ENCODE measurements at places on chromosomes 6 and 20.

- peak; percentile 12 for DNase-seq
Observed at GRCh38 chr20:25021336-25021735, 28.8 kb upstream of the APMAP start.

- no peak for DNase-seq
Observed at GRCh38 chr20:40536808-40537207, 152.2 kb downstream of the MAFB start.

GRCh38 chr6:134636186-134636799, 313.6 kb downstream of the ALDH8A1 start:
- DNase-seq = peak; percentile 28

- DNase-seq = no peak
Observed at GRCh38 chr6:87945181-87945580, 102.5 kb upstream of the SPACA1 start.

DNA sequence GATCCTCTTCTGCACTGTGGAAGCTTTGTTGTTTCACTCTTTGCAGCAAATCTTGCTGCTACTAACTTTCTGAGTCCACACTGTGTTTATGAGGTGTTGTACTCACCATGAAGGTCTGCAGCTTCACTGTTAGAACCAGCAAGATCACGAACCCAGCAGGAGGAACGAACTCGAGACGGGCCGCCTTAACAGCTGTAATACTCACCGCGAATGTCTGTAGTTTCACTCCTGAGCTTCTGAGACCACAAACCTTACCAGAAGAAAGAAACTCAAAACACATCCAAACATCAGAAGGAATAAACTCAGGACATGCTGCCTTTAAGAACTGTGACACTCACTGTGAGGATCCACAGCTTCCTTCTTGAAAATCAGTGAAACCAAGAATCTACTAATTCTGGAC, 48.1 kb upstream of the MBOAT1 start:
- DNase-seq = no peak

GRCh38 chr20:9344083-9344920, 170.1 kb upstream of the LAMP5 start:
- DNase-seq = no peak

DNA sequence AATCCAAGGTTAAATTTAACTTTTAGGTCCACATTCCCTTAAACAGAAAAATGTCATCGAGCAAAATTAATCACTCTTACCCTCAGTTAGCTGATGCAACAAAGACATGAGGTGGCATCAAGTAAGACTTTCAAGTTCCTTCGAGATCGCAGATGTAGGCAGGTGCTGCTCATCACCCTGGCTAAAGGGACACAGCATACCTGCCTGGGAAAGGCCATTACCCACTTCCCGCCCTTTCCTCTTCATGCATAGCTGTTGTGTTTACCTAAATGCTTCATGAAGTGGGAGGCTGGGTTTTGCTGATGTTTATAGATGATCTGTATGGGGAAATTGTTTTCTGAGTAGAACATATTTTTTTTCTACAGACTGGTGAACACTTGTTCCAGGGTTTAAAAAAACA, 67.7 kb downstream of the GFRA4 start:
- no peak for DNase-seq

GRCh38 chr6:169812257-169812644, 60.8 kb downstream of the ERMARD start:
- DNase-seq = no peak

DNA sequence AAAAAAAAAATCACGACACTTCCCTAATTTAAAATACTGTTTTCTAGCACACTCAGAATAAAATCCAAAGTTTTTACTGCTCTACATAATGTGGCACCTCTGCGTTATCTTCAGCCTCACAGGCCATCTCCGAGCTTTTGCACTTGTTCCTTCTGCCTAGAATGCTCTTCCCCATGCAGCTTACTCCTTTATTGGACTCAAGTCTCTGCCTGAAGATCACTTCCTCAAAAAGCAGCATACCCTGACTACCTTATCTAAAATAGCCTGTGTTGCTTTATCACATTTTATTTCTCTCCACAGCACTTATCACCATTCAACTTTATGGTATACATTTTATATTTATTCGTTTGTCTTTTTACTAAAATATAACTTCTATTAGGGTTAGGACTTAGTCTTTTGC, 2.3 kb downstream of the ZNF322 start:
- DNase-seq = no peak

DNA sequence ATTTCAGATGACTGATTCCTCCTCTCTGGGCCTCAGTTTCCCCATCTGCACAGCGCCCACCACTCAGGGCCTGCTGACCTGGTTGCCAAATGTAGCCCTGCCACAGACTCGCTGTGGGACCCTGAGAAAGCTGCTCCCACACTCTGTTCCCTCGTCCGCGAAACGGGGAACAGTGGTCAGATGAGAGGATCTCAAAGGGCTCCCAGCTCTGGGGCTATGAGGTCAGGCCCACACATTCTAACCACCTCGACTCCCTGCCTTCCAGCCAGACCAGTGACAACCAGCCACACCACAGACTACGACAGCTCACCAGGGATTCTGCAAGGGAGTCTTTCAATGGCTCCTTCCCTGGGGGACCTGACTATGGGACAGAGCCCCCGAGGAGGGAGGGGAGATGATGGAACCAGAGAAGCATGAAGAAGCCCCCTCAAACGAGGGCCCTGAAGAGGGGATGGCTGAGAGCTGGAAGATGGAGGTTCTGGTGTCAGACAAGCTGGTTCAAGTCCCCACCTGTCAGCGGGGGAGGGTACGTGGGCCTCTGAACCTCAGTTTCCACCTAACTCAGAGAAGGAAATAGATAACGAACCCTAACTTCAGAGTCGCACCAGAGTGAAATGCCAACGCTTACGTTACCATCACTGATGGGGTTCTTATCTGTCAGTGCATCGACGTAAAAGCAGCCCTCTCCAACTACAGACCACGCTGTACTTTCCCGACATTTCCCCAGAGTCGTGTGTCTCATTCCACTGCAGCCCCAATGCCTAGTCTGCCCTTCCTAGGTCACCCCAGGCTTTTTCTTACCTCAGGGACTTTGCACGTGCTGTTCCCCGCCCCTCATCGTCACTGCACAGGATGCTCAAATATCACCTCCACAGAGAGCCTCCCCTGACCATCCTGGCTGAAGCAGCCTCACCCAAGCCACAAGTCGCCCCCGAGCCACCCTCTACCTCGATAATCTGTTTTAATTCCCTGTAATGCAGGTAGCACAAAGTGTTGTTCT, 60.5 kb downstream of the PREX1 start:
- peak; percentile 37 for DNase-seq

DNA sequence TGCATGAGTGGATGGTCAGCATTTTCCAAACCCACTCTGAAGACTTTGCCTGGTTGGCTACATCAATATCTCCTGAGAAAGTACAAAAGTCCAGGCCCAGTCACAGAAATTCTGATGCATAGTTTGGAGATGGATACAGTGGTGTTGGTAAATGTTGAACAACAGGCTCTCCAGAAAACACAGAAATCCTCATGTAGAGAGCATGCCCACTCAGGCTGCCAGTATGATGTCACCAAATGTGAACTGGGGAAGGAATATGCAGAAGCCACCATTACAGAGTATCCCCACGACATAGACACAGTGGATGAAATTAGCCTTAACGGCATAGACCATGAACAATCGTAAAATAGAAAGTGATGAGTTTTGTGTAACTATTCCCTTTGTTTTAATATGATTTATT, 97.1 kb upstream of the NXT1 start:
- DNase-seq = no peak

DNA sequence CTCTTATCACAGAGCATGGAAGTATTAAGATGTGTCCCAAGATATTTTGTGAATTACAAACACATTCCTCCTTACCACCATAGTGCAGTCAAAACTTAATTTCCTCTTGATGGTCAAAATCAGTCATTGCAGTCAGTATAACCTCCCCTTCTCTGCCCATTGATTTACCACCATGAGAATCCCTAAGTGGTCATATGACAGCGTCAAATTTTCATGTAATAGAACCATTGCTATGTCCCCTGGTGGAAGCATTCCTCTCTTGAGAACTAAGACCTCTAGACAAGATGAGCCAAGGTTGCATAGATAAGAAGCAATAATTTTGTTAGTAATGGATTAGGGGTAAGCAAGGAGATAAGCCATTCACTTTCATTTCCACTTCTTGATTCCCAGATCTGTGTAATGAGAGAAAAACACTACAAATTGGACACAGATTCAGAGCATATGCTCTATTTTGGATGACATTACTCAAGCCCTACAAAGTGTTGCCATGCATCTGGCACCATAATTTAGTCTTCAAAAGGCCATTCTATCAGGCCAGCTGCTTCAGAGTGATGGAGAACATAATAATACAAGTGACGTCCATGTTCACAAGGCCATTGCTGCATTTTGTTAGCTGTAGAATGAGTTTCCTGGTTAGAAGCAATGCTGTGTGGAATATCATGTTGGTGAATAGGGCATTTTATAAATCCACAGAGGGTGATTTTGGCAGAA, 49.6 kb upstream of the PDE7B start:
- DNase-seq = no peak

DNA sequence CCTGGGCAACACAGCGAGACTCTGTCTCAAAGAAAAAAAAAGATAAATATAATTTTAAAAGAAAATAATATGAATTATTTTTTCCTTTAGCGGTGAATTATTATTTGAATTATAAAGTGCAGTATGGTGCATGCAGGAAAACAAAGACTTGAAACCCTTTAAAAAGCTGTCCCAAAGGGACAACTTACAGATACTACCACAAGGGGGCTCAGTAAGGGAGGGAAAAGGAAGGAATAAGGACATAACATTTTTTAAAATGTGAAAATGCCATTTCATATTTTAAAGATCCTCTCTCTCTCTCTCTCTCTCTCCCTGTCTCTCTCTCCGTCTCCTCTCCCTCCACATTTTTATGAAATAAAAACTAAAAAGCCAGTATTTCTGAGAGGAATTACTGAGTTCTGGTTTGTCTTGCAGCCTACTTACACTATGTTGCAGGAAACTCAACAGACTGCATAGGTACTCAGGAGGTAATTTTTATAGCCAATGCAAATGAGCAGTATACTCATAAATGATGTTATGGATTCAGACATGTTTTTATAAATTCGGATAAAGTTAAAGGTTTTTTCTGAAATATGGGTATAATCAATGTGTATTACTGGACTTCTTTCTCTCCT, 455.0 kb upstream of the GJE1 start:
- no peak for DNase-seq

GRCh38 chr6:119328254-119328653, 21.3 kb downstream of the MAN1A1 start:
- no peak for DNase-seq

- peak; percentile 87 for DNase-seq
Observed at GRCh38 chr20:3744806-3745685, 12.6 kb downstream of the HSPA12B start.

GRCh38 chr6:149503276-149503675, 18.5 kb upstream of the ZC3H12D start:
- DNase-seq = no peak

- no peak for DNase-seq
Observed at GRCh38 chr6:138559143-138559542, 59.8 kb upstream of the NHSL1 start.

- no peak for DNase-seq
Observed at GRCh38 chr20:63151554-63152321, 64.2 kb downstream of the YTHDF1 start.

- DNase-seq = no peak
Observed at GRCh38 chr6:161138543-161139303, 135.1 kb downstream of the AGPAT4 start.

GRCh38 chr20:54292185-54292584, 84.3 kb downstream of the PFDN4 start:
- DNase-seq = no peak

GRCh38 chr6:165365371-165365770, 56.0 kb upstream of the C6orf118 start:
- no peak for DNase-seq

GRCh38 chr20:51125780-51126179, 102.9 kb upstream of the KCNG1 start:
- DNase-seq = no peak

- no peak for DNase-seq
Observed at GRCh38 chr20:50343490-50344179, 153.0 kb downstream of the CEBPB start.

DNA sequence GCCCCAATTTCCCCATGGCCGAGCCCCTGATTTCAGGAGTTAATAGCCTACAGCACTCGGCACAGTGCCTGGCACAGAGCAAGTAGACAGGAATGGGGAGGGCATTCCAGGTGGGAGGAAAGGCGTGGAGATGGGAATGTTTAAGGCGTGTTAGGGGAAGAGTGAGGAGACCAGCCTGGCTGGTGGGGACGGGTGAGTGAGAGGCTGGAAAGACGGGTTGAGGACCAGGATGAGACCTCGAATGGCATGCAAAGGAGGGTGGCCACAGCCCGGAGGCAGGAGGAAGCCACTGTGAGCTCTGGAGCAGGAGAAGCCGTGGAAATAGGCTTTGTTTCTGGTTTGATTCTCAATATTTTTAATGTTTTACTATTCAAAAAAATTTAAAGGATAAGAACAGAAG, 49.5 kb downstream of the CEBPB start:
- no peak for DNase-seq

DNA sequence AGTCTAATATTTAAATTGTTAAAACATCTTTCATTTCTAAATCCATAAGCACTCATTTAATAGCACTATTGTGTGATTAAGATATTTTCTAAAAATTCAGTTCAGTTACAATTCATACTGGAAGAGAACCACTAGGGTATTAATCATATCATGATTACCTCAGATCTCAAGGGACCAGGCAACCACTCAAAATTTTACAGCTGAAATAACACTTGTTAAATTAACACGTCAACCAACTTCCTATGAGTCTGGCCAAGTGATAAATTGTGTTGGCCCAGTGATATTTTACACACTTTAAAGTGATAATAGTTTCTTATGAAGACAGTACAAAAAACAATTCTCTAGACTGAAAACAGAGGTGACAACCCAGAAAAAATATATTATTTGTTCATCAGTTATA, 869.0 kb upstream of the ADGRB3 start:
- DNase-seq = no peak

GRCh38 chr6:25389471-25389870, 110.3 kb downstream of the CARMIL1 start:
- no peak for DNase-seq

DNA sequence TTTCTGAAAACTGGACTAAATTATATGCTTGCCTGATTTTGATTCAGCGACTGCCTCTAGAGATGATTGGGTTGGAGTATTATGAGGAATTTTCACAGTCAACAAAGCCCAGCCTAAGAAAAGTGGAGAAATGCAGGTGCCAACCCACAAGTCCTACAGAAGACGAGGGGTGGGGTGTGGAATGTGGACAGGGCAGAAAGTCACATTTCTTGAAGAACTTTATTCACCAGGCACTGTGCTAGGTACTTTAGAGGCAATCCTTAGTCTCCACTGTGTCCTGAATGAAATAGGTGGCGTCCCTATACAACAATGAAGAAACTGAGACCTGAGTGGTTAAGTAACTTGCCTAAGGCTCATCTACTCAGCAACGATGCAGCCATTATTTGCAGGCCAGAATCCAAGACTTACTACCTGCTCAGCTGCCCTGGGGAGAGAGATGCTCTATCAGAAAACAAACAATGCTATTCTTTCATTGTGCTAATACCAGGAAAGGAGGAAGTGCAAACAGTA, 106.3 kb downstream of the RNF144B start:
- DNase-seq = no peak

GRCh38 chr6:44126320-44127149, 717 bp downstream of the MRPL14 start:
- peak; percentile 73 for DNase-seq

GRCh38 chr20:24651171-24651975, 181.9 kb downstream of the SYNDIG1 start:
- no peak for DNase-seq

Measured in CD4-positive, alpha-beta T cell treated with Interleukin-15 for 1 hour (primary cell).